ENCODE measurements at places on chromosomes 4 and X.

- DNase-seq, result no peak
These were observed 9.0 kb downstream of the CRMP1 start for GRCh38 chr4:5883916-5884315.

DNA sequence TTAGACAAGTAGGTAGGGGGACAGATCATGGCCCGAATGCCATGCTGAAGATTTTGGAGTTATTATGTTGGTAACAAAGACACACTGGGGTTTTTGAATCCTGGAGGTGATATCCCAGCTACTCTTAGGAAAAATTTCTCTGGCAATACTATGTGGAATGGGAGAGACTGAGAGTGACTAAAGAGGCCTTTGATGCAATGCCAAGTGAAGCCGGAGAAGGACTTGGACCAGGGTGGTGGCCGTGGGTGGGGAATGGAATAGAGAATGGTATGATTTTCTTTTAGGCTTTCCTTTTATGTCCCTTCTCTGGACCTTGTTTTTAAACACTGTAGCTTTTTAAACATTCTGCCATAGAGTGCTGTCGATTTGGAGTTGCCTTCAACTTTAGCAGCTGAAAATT, 141.6 kb downstream of the DCLK2 start:
- no peak for DNase-seq

DNA sequence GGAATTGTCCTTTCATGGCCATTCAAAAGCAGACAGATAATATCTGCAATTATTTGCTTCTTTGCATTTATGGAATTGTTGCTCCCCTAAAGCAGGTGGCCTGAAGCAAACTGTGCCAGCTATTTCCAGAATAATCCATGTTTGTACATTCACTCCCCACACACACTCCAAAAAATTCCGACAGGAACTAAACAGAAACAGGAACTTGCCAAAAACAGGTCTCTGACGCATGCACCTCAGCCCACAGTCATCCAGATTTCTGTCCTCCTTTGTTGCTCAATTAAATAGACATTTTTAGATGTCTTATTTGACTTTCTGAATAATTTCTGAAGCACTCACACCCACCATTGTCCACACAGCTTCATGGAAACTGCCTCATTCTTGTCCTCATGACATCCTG, 71.5 kb upstream of the EDNRA start:
- no peak for DNase-seq

DNA sequence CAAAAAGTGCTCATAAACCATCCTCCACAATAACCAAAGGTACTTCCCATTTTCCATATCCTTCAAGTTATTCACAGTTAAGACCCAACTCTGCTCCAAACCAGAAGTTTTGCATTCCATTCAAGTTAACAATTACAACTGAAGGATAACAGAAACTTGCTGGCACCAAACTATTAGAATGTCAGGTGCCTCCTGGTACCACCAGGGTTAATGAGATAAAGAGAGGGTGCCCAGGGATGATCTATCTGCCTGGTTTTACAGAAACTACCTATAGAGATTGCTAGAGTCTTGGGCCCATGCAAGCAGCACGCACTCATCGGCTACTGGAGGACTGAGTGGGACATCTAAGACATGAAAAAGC, 114.6 kb downstream of the RBM47 start:
- DNase-seq, result no peak

GRCh38 chr4:122195718-122196117, 43.6 kb downstream of the BLTP1 start:
- DNase-seq, result no peak

DNA sequence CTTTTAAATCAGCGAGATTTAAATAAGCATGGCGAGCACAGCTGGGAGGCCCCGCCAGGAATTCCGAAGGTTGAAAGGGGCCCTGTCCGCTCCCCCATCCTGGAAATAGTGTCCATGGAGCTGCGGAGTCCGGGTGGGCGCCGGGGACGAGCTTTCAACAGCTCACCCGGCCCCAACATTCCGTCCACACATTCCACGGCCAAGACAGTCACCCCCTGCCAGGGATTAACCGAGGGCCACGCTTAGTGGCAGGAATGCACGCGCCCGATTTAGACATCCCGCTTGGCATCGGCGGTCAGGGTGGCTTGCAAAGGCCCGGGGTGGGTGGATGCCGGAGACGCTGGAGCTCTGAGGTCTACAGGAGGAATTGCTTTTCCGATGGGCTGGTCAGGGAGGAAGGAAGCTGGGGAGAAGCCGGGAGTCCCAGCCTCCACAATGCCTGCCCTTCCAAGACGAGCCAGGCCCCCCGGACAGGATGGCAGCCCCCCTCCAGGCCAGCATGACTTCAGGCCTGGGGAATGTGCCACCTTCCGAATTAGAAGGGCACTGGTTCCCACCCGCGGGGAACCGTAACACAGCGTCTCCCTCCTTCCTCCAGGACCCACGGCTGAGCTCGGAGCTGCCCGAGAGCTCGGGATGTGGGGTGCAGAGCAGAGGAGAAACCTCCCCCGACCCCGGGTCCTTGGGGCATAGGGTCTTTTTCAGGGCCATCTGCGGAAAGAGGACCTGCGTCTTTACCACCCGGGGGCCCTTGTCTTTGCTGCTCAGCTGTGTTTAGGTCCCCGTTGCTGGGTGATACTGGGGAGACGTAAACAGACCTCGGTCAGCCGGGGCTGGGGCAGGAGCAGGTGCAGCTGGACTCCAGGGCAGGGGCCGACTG, 26.9 kb upstream of the PPP2R3B start:
- DNase-seq, result no peak

DNA sequence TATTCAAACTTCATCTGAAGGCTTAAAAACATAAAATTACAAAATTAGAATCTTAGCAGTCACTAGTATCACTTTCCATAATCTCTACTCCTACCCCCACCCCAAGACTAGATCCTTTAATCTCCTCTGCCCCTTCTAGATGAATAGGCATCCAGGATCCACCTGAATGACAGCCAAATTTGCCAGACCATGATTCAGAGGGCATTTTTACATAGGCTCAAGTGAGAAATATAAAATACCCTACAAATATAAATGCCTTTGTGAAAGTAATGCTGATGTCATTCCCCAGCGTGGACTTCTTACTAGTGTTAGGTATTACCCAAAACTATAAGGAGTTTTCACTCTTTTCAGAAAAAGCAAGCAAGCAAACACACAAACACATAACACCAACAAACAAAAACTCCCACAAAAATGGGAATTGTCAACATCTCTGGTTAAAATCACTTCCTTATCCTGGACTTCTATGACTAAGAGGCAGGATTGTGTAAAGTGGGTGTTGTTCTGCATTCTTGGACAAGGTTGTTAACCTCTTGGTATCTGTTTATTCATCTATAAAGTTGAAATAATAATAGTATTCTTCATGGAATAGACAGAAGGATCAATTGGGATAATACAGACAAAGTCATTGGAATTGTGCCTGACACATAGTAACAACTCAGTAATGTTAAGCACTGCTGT, 51.3 kb upstream of the TMPRSS11F start:
- DNase-seq, result no peak

GRCh38 chr4:575281-576141, 584 bp downstream of the TMEM271 start:
- no peak for DNase-seq

Measured in activated T-cell treated with anti-CD3 and anti-CD28 coated beads for 24 hours (primary cell).